Activated CD4-positive, alpha-beta T cell treated with anti-CD3 and anti-CD28 coated beads, Interleukin-2, amount 50 U/mL, for 16 hours (primary cell): ENCODE measurements at places on chromosomes 6 and 20.

DNA sequence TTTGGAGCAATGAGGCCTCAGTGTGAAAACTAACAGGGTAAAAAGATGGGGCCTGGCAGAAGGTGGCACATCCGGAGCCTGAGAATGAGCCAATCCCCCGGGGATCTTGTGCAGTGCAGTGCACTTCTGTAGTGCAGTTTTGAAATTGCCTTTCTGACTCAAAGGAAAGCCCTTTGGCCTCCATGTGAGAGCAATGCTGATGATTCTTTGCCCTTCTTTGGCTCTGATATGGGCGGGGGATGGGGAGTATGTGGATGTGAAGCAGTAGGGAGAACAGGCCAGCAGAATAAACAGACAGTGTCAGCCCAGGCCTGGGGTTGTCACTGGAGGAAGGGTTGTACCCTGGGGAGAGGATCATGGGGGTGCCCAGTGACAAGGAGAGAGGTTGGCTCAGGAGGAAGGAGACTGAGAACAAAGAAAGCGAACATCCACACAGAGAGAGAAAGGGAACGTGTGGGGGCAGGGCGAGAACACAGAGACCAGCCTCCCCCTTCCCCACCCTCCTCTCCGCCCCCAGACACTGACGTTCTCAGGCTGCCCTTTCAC, 351.2 kb downstream of the CDC5L start:
- DNase-seq = no peak

DNA sequence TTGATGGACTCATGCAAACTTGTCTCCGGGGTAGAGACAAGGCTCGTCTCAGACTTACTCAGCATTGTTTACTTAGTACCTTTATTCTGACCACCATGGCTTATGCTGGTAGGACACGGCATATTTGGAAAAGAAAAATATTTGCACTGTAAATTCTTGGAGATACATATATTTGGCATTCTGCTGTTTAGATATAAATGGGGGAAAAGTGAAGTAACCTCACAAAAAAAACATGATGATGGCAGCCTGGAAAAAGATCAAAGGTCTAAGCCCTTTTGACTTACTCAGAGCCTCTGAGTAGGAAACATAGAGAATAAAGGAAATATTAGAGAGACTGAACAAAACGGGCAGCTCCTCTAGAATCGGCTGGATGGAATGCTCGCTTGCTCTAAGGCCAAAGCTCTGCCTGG, 32.5 kb downstream of the PDE10A start:
- no peak for DNase-seq

DNA sequence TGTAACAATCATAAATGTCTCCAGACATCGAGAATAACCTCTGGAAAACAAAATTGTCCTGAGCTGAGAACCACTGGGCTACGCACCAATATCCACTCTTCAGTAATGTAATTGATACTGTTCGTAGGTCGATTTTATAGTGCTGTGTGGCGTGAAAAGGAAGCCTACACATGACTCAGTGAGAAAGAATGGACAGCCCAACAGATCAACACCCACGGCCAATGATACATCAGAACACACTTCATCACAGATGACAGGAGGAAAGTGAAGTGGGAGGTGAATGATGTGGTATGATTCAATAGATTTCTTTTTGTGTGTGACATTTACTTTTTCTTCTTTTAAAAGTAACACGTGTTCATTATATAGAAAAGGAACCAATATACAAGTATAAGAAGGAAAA, 93.5 kb downstream of the RPS12 start:
- DNase-seq = no peak

DNA sequence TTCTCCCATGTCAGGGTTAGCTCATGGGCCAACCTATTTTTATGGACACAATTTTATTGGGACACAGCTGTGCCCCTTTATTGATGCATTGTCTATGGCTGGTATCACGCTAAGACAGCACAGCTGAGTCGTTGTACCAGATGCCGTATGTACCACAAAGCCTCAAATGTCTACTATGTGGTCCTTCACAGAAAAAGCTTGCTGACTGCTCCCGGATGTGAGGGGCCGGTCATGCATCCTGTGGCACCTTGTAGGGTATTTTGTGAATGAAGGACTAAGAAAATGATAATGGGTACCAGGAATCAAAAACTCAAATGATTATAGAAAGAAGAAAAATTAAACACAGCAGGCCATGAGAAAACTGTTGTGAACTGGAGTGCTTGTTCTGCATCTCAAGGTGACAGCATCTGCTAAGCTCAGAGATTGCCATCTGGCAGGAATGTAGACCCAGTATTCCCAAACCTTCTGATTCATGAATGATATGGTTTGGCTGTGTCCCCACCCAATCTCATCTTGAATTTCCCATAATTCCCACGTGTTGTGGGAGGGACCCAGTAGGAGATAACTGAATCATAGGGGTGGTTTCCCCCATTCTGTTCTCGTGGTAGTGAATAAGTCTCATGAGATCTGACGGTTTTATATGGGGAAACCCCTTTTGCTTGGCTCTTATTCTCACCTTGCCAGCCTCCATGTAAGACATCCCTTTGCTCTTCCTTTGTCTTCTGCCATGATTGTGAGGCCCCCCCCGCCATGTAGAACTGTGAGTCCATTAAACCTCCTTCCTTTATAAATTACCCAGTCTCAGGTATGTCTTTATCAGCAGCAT, 248.5 kb downstream of the TSHZ2 start:
- no peak for DNase-seq

DNA sequence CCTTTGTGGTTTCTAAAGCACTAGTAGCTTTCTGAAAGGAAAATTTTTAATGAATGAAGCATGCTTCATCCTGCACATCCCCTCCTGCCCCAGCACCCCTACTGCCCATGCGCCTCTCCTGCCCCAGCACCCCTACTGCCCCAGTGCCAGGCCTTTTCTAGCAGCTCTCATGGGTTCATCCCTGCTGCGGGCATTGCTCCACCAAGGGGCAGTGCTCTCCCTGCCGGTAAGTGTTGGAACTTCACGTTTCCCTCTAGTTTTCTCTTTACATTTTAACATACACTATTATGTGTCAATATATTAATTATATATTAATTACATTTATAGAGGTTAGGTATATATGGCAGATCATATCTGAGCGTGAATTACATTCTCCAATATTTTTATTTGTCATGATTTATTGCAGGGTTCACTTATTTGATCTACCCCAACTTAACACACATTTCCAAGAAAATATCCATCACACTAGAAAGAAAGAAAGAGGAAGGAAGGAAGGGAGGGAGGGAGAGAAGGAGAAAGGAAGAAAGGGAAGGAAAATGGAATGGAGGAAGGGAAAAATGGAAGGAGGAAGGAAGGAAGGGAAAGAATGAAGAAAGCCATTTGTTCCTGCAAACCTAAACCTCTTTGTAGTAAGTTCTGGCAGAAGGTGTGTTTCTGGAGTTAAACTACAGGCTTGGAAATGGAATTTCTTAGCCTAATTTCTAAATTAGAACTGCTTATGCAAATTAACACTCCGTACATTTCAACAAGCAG, 46.8 kb downstream of the CEP43 start:
- no peak for DNase-seq

- DNase-seq = no peak
These were observed 519.7 kb downstream of the CDH26 start for GRCh38 chr20:60477958-60478357.

- DNase-seq = peak; percentile 41
These were observed 128.9 kb upstream of the ZNF184 start for GRCh38 chr6:27601668-27602254.
